Aortic smooth muscle cell (primary cell): ENCODE measurements at places on chromosomes 7 and 10. TPM values are rescaled to one million over a fixed set of nuclear protein-coding genes. Genes with fewer than 3 reads are reported as not detected.

The SCART1 gene
- 3.3 TPM in 2 replicates for total RNA-seq

The OPN4 gene
- total RNA-seq: not detected in 2 replicates

The SLC18A3 gene
- not detected in 2 replicates for total RNA-seq

The ZNF786 gene
- total RNA-seq: 3.3 and 7.8 TPM in 2 replicates

The STN1 gene
- 50.6 and 53.7 TPM in 2 replicates for total RNA-seq

The PLXNA4 gene
- 1.5 and 2.0 TPM in 2 replicates for total RNA-seq

The CYP2C19 gene
- total RNA-seq: not detected in 2 replicates

The BET1 gene
- 22.2 and 25.2 TPM in 2 replicates for total RNA-seq

The MACC1 gene
- total RNA-seq: under 0.01 and 0.06 TPM in 2 replicates

The AMZ1 gene
- 0.12 and 0.40 TPM in 2 replicates for total RNA-seq

The COL13A1 gene
- 6.0 and 14.8 TPM in 2 replicates for total RNA-seq

The SEMA4G gene
- 0.13 and 0.31 TPM in 2 replicates for total RNA-seq

The SLC16A9 gene
- total RNA-seq: 4.9 and 5.0 TPM in 2 replicates

The CALY gene
- not detected in 2 replicates for total RNA-seq

The BAIAP2L1 gene
- 0.62 and 0.92 TPM in 2 replicates for total RNA-seq

The C10orf105 gene
- total RNA-seq: under 0.01 TPM in 1 of 2 replicates, not detected in the other

The TUBB8 gene
- total RNA-seq: not detected in 2 replicates

The ADIRF gene
- 854 and 936 TPM in 2 replicates for total RNA-seq

The SORCS1 gene
- under 0.01 TPM in 1 of 2 replicates, not detected in the other for total RNA-seq

The VTI1A gene
- 22.9 and 27.2 TPM in 2 replicates for total RNA-seq

The ACTR3C gene
- total RNA-seq: not detected in 2 replicates

The ARMH3 gene
- 8.7 and 9.6 TPM in 2 replicates for total RNA-seq

The FEZF1 gene
- total RNA-seq: not detected in 2 replicates

The CHRM2 gene
- 0.26 and 0.31 TPM in 2 replicates for total RNA-seq

The ALOX5 gene
- total RNA-seq: not detected in 2 replicates

The ZNF487 gene
- total RNA-seq: 5.2 TPM in 2 replicates

The TRIM73 gene
- total RNA-seq: 0.13 and 0.31 TPM in 2 replicates
